ENCODE measurements at places on chromosomes 4 and X. TPM values are rescaled to one million over a fixed set of nuclear protein-coding genes. Genes with fewer than 3 reads are reported as not detected.

The SCRG1 gene
- polyA plus RNA-seq: 9.3 TPM

- no peak for DNase-seq
These were observed 27.7 kb downstream of the DMP1 start for GRCh38 chr4:87677731-87678130.

- DNase-seq: no peak
These were observed 863 bp upstream of the XPNPEP2 start for GRCh38 chrX:129737916-129738315.

- DNase-seq: no peak
These were observed 162.4 kb upstream of the IL15 start for GRCh38 chr4:141473952-141474351.

DNA sequence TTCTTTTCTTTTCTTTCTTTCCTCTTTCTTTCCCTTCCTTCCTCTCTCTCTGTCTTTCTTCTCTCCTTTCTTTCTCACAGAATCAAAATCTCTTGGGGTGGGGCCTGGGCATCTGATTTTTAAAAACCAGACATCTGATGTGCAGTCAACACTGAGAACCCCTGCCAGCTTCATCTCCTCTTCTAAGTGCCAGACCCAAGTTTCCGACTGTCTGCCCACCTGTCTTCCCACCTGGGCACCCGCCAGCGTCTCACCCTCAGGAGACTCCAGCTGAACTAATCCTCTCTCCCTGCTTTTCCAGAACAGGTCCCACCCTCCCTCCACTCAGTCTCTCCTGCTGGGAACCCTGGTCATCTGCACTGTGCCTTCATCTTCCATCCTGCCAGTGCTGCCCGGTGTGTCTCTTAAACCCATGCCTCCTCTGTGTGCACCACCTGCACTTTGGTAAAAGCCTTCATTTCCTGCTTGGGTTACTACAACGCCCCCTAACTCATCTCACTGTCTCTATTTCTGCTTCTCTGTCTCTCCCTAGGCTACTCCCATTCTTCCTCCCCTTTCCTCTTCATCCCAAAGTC lies 2.8 kb downstream of the SOD3 start:
- no peak for DNase-seq

All from brain (organoid and tissue), 16 donors.